Umbilical cord (tissue), 2 donors: ENCODE measurements at places on chromosomes 11 and 22. TPM values are rescaled to one million over a fixed set of nuclear protein-coding genes. Genes with fewer than 3 reads are reported as not detected.

- no peak for DNase-seq
Measured at GRCh38 chr22:38148245-38148644, 33.4 kb downstream of the PLA2G6 start.

GRCh38 chr22:17639247-17639741, 737 bp downstream of the BCL2L13 start:
- peak; percentile 44 for DNase-seq

Gene TRIM29
- 39.7 TPM for total RNA-seq

DNA sequence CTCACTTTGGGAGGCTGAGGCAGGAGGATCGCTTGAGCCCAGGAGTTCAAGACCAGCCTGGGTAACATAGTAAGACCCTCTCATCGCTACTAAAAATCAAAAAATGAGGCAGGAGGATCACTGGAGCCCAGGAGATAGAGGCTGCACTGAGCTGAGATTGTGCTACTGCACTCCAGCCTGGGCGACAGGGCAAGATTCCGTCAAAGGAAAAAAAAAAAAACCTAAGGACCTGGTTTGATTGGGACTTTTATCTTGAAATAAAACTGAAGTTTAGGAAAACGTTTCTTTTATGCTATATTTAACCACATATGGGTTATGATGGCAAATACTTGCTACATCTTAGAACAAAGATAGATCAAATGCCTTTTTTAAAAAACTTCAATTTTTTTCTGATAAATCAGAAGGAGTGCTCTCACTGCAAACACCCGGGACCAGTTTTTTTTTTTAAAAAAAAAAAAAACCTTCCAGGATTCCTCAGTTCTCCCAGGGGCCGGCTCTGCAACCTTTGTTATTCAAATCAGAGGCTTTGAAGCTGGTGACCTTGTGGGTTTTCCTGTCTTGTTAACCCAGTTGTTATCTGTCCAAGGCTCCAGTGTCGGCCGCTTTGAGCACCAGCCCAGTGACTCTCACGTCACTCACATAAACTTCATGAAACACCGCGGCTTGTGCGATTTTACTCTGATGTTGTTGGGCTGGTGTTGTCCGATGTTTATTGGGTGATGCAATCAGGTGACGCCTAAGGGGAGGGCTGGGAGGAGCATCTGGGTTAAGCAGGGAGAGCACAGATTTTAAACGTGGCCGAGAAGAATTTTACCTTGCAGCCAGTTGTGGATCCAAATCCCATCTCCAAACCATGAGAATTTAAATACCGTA, 24.7 kb upstream of the SLC22A12 start:
- peak; percentile 91 for DNase-seq

GRCh38 chr11:124577716-124578427, 8.1 kb downstream of the OR8A1 start:
- DNase-seq = no peak

Gene SSTR3
- total RNA-seq = 1.7 TPM

Gene MB
- 1.7 TPM for total RNA-seq

- DNase-seq = no peak
Measured at GRCh38 chr11:19644316-19644715, 68.3 kb upstream of the NAV2 start.

- no peak for DNase-seq
Measured at GRCh38 chr11:10076458-10077141, 217.4 kb downstream of the SBF2 start.

- DNase-seq = no peak
Measured at GRCh38 chr11:11332141-11332710, 20.8 kb downstream of the CSNK2A3 start.

Gene CCDC89
- total RNA-seq = 10.8 TPM

DNA sequence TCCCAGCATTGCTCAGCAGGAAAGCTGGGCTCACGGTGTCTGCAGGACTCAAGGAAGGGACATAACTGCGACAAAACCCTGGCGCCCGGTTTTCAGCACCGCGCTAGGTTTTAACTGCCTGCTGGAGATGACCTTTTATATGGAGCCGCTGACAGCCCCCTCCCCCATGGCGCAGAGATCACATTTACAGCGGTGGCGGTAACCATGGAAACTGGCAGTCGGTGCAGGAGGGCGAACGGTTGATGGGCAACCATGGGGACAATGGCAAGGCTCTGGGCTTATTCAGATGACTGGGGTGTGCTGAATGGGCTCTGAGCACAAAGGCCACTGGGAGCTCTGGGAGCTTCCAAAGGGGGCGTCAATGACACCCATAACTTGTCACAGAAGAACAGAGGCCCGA, 37.2 kb downstream of the CELSR1 start:
- DNase-seq = no peak

Gene SYCE3
- not detected for total RNA-seq

Gene DEUP1
- total RNA-seq = 4.1 TPM

Gene C11orf42
- total RNA-seq = not detected

Gene MRPL21
- 14.9 TPM for total RNA-seq

Gene PDE2A
- 13.5 TPM for total RNA-seq

Gene ADAMTS8
- total RNA-seq = 9.9 TPM

Gene MGAT3
- total RNA-seq = 2.2 TPM

- DNase-seq = peak; percentile 57
Measured at GRCh38 chr11:132064987-132065620, 694.7 kb downstream of the NTM start.

DNA sequence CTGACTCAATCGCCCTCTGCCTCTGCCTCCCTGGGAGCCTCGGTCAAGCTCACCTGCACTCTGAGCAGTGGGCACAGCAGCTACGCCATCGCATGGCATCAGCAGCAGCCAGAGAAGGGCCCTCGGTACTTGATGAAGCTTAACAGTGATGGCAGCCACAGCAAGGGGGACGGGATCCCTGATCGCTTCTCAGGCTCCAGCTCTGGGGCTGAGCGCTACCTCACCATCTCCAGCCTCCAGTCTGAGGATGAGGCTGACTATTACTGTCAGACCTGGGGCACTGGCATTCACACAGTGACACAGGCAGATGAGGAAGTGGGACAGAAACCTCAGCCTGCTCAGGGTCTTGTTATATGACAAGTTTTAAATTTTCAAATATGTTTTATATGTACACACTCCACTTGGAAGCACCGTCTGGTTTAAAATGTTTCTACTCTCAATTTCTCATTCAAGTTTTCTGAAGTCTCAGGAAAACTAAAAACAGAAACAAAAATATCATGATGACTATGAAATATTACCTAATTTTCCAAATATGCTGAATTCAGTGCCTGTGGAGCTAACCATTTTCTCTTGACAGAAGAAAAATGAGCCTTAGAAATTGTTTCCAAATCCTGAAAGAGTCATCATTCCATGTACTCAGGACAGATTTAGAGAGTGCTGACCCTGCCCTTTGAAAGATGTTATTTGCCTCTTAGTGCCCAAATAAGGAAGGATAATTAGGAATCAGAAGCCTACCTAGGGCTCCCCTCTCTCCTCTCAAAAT, 48.8 kb upstream of the TOP3B start:
- peak; percentile 50 for DNase-seq

Gene NXPE1
- 2.2 TPM for total RNA-seq

DNA sequence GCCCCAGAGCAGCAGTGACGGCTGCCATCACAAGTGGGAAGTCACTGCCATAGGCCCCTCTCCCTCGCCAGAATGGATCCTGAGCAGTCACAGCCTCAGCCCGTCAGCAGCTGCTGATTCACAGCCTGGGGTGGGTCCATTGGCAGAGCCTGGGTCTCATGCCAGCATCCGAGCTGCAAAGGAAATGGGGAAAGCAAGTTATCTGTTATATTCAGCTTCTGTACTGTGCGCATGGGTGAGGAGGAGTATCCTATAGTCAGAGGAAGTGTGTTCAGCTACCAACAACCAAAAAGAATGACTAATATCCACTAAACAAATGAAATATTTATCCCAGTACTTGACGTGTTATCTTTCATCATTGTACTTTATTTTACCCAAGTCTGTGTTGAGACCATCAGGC, 119.7 kb downstream of the RCN1 start:
- DNase-seq = no peak

Gene MS4A3
- total RNA-seq = 7.2 TPM
